ENCODE measurements at places on chromosomes 1 and 21. TPM values are rescaled to one million over a fixed set of nuclear protein-coding genes. Genes with fewer than 3 reads are reported as not detected.

LMX1A gene
- total RNA-seq = not detected

PSMG1 gene
- total RNA-seq = 62.9 TPM

OR6N1 gene
- total RNA-seq = not detected

FCGR2B gene
- 0.20 TPM for total RNA-seq

KDF1 gene
- not detected for total RNA-seq

PADI1 gene
- not detected for total RNA-seq

LRRN2 gene
- not detected for total RNA-seq

TACSTD2 gene
- not detected for total RNA-seq

CD1C gene
- not detected for total RNA-seq

SCYL3 gene
- total RNA-seq = 13.6 TPM

PCP4L1 gene
- not detected for total RNA-seq

SMCP gene
- not detected for total RNA-seq

TGFB2 gene
- not detected for total RNA-seq

TSNAX gene
- total RNA-seq = 38.0 TPM

HCRTR1 gene
- not detected for total RNA-seq

ZNF669 gene
- 9.2 TPM for total RNA-seq

All from activated CD8-positive, alpha-beta memory T cell treated with anti-CD3 and anti-CD28 coated beads, Interleukin-2, amount 10 ng/mL, durations not matched to agents 7 days and 5 days (primary cell).